ENCODE measurements at places on chromosomes 1 and 21.

GRCh38 chr21:17901458-17902079 lies 82.4 kb upstream of the C21orf91 start:
- no peak for DNase-seq

DNA sequence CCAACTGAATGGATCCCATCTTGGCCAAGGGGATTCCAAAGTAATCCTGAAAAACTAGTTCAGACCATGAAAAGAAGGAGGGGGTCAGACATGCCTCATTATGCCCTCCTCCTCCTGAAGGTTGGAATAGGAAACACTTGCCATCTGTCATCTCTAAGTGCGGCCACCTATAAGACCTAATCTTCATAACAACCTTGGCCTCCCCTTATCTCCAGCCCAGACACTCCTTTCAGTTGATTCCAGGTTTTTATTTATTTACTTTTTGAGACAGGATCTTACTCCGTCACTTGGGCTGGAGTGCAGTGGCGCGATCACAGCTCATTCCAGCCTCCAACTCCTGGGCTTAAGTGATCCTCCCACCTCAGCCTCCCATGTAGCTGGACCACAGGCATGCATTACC lies 19.7 kb downstream of the SNAP47 start:
- DNase-seq = no peak

DNA sequence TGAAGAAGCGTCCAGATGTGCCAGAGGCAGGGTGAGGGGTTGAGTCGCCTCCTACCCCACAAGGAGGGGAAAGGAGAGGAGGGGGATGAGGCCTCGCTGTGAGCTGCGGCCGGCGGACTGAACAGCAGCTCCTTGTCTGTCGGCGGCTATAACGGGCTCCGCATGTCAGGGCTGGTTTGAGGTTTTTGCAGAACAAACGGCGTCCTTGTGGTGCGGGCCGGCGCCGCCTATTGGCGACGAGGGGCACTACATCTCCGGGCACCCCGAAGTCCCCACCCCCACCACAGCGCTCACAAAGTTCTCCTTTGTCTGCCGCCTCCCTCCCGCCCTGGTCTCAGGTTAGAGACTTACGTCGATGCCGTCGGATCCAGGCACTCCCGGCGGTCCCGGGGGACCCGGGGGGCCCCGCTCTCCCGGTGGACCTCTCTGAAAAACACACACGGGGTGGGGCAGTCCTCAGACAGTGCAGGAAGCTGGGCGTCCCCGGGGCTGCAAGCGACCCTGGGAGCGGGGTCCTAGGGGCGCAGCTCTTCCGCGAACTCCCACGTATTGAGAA lies 1.8 kb downstream of the COL9A2 start:
- peak; percentile 63 for DNase-seq

GRCh38 chr1:26478159-26478558 lies 5.9 kb downstream of the HMGN2 start:
- DNase-seq = no peak

DNA sequence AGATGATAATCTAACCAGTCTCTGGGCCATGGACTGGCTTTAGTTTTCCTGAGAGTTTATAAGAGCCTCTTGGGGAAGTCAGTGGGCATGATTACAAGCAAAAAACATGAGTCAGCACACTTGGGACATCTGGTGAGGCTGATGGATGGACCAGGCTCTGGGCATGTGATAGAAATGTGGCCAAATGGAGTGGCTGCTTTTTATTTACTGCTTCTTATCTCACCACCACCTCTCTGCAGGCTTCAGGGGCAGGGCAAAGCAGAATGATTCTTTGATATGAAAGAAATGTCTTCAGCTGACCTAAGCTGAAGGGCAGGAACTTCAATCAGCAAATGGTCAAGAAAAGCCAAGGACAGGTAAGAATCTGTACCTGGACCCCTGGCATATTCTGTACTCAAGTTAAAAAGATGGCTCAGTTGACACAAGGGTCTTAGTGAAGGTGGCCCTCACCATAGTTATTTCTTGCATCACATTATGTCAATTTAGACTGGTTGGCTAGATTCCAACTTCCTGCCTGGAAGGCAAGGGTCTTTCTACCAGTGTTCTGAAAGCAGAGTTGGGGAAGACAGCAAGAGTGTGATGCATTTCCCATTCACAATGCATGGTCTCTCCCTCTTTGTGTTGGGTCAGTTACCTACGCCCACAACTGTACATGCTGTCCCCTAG lies 162.8 kb downstream of the FASLG start:
- DNase-seq = no peak

DNA sequence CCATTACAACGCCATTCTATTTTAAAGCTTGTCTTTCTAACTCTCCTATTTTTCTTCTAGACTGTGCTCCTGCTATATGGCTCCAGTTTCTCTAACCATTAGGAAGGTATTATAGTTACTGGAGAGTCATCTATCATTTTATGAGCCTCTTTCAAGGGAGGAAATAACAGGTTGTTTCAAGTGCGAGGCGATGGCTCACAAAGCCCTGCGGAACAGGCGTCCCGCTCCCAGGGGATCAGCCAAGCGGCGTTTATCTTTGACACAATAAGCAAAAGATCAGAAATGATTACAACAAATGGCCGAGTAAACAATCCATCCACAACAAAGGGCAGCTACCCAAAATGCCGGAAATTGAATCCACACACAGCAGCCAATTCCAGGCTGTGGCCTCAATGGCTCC lies 249.5 kb upstream of the POU3F1 start:
- no peak for DNase-seq

DNA sequence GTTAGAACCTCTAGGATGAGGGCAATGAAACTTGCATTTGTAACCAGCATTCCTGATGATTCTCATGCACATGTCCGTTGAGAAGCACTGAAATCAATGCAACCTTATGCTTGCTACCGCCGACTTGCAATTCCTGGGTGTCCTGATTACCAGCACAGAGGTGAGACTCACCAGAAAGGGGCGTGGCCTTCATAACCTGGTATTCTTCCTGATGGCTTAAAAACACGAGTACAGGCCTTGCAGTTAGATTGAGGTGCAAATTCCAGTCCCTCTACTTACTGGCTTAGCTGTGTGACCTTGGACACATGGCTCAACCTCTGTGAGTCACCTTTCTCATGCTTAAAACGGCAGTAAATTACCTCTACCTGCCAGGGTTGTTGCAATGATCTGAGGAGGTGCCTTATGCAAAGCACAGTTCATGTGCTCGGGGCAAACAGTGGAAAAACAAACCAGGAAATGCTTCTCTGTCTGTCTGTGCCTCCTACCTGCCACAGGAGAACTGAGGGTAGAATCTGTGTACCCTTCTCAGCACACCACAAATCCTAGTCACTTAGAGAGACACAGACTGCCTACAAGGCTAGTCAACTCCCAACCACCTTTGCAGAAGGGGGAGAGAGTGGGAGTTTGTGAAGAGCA lies 39.1 kb upstream of the ECE1 start:
- DNase-seq = no peak

- DNase-seq = no peak
These were observed 562.6 kb downstream of the PTPRU start for GRCh38 chr1:29798699-29799566.

- DNase-seq = no peak
These were observed 8.1 kb downstream of the PCAT6 start for GRCh38 chr1:202818819-202819218.

- DNase-seq = no peak
These were observed 39.4 kb downstream of the KCNJ15 start for GRCh38 chr21:38295997-38296764.

Measured in activated CD8-positive, alpha-beta memory T cell treated with anti-CD3 and anti-CD28 coated beads for 1 hour (primary cell).